AG09319 (cell line): ENCODE measurements at places on chromosomes 11 and 22.

DNA sequence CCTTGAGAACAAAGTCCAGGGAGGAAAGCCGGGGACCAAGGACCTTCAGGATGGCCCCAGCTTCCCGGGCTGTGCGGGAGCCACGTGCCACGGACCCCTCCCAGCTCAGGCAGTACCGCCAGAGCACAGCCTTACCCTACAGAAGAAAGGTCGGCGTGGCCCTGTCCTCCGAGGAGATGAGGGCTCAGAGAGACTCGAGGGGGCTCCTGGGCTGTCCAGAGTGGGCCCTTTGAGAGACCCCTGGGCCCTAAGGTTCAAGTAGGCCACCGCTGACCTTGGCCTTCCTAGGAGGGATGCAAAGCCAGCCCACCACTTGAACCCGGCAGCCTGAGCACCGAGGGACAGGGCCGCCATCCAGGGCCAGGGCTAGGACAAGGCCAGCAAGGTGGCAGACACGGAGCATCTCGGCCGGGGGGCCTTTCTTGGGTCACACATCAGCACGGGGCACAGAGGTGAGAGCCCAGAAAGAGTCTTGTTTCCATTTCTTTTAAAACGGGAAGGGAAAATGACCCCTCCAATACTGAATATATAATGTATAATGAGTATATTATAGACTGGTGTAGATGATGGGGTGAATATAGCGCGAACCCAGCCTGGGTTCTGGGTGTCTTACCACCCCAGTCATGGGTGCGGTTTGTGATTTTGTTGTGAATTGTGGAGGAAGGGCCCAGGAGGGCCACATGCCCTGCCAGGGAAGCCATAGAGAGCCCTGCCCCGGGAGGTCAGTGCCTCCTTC is 34.4 kb upstream of the PPARA start:
- no peak for DNase-seq

DNA sequence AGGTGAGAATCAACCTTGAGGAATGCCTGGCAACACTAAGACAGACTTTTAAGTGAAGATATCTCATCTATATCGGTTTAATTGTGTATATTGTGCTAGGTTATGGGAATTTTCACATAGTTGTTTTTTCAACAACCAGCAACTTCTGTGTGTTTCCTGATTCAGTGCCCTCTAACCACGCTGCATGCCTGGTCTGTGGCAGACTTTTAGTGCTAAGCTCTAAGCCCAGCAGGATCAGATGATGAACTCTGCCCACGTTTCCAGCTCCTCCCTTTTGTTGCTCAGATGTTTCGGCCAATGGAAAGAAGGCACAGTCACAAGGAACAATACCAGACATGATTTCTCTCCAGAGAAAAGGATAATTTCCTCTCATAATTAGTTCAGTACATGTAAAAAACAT is 1.4 kb upstream of the VWA5A start:
- DNase-seq, result no peak

DNA sequence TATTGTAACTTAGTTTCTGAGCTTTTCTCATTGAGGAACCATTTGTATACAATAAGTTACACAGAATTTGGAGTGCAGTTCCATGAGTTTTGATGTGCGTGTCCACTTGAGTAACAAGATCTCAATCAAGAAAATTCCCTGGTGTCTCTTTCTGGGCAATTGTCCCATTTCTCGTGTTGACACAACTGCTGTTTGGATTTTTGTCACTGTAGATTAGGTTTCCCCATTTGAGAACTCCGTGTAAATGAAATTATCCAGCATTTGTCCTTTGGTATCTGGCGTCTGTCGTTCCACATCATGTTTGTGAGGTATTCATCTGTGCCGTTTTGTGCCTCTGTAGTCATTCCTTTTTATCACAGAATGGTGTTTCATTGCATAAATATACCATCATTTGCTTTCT is 547.0 kb downstream of the TBC1D22A start:
- no peak for DNase-seq

GRCh38 chr11:45530776-45531175 is 134.6 kb downstream of the CHST1 start:
- no peak for DNase-seq

DNA sequence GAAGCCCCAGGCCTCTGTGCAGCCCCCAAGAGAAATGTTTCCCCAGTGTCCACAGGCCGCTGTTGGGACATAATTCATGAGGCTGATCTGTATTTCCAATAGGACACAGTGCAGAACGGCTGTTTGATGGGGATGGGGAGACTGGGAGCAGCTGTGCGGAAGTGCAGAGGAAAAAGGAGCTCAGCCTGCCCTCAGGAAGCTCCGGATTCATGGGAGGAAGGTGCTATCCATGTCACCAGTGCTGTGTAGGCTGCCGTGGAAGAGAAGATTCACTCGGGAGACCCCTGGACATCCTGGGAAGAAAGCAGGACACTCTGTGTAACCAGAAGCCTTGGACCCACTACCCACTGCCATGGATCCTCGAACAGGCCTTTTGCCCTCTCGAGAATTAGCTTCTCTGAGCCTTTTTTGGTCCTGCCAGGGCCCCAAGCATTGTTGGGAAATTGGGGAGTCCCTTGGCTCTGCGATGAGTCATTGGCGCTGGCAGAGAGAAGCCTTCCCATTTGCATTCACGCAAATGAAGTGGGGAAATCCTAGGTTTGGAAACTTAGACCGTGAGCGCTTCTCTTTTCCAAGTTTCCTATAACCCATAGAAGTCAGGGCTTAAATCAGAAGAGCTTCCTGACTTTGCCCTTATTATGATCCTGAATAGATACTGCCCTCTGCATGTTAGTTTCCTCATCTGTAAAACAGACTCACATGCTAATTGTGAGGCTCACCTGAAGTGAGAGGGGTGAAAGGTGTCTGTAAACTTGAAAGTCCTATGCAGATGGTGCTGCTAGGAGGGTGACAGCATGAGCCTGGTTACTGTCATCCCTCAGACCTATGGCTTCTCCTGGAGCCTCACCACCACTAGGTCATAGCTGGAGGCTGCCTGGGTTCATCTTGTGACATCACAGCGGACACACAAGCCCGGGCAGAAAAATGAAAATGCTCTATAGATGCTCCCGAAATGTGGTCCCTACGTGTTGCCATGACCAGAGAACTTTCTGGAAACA is 229.2 kb upstream of the B3GAT1 start:
- DNase-seq, result no peak

GRCh38 chr11:27116684-27117083 is 76.1 kb downstream of the BBOX1 start:
- DNase-seq, result no peak
